Frontal cortex (tissue), 4 donors: ENCODE measurements at places on chromosomes 3 and 15. TPM values are rescaled to one million over a fixed set of nuclear protein-coding genes. Genes with fewer than 3 reads are reported as not detected.

GRCh38 chr3:138351151-138351550 is 2.8 kb downstream of the MRAS start:
- no peak for DNase-seq

DNA sequence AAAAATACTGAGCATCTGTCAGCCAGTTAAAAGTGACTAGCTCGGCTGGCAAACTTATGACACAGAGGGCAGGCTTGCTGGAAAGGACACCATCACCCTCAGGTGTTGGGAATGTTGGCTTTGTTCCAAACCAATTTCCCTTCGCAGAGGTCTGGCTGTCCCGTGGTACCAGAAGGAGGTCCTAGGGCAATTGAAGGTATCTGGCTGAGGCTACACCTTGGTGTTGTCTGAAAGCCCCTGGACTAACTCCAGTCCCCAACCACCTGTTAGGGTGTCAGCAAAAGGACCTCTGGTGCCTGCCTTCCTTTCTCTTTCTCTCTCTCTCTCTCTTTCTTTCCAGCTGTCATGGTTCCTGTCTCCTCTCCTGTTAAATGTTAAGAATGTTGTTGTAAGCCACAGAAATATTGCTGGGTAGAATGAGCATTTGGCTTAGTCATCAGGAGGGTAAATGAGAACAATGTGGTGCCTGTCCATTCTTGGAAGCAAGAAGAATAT is 12.5 kb downstream of the PRR20G start:
- DNase-seq: no peak

DNA sequence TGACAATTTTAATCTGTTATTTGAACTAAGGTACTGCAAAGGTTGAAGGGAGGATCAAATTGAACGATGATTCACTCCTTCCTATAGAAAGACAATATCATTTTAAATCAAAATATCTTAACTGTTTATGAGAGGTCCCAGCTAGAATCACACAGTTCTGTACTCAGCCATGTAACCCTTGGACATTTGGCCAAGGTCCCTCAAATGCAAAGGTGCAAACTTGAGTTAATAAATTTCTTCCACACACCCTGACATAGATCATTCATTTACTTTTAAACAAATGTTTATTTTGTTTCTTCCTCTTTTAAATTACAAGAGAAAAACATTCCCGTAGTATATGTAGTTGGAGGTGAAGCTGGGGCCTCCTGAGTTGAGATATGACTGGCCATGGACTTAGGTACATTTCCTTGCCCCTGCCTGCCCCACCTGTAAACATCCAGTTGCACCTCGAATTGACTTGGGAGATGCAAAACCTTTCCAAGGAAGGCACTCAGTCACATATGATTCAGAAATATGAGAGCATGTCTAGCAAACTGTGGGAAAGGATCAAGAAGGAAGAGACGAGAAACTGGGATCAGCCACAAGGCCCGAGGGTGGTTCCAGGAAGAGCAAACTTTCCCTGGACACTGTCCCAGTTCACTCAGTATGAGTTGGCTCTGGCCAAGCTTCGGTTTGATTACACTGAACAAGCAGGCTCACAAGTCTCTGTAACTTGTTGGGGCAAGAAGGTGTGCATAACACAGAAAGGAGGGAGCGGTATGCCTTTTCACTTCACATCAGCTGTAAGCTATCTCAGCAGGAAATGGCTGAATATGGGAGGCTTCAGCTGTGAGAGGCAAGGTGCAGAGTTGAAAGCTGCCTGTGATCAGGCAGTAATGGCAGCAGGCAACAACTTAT is 6.7 kb downstream of the TNFSF10 start:
- no peak for DNase-seq

DNA sequence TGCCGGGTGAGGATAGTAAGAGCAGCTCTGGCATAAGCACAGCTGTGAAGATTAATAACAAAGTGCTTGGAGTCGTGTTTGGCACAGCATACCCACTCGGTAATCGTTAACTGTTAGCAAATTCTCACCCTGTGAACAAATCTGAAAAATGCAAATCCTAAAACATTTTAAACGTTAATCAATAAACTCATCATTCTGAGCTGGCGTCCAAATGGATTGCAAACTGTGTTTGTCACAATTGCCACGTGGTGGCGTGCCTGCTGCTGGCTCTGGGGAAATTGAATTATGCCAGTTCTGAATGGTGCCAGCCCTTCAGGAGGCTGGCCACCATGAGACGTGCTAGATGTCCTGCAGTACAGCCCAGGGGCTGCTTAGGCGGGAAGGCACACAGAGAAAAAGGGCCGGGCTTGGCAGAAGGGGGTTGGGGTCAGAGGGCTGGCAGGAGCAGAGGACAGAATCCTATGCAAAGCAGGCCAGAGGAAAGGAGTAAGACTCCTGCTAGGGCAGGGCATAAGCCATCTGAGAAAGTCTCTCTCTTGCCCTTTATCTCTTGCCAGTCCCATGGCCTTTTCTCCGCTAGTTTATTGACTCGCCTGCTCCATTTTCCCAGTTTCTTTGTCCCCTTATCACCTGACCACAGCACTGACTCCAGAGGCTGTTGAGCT is 22.1 kb upstream of the POLG start:
- peak; percentile 48 for DNase-seq

- DNase-seq: no peak
Measured at GRCh38 chr15:51677021-51677420, 4.3 kb upstream of the SCG3 start.

The SPINK8 gene
- not detected for total RNA-seq

DNA sequence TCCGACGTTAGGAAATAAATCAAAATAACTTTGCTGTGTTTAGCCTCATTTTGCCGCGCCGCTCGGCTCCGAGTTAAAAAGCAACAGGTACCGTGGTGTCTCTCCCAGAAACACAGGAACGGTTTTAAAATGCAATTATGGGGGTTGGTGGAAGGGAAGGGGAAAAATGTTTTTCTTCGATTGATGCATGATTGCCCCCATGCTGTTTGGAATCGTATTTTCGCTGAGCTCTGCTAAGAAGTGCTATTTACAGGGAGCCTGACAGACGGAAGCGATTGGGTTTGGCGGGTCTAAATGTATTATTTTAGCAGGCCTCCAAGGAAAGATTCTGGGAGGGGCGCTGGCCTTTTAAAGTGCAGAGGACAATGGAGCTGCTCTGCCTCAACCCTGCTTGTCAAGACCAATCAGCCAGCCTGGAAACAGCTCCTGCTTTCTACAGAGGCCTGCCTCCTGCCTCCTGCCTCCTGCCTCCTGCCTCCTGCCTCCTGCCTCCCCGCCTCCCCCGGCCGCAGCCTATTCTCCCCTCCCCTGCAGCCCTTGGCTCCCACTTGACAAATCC is 156.7 kb upstream of the TLE3 start:
- no peak for DNase-seq

The MAP6D1 gene
- total RNA-seq: 3.3 TPM

The EPHA6 gene
- 64.8 TPM for total RNA-seq

The GRIP2 gene
- total RNA-seq: 8.2 TPM

DNA sequence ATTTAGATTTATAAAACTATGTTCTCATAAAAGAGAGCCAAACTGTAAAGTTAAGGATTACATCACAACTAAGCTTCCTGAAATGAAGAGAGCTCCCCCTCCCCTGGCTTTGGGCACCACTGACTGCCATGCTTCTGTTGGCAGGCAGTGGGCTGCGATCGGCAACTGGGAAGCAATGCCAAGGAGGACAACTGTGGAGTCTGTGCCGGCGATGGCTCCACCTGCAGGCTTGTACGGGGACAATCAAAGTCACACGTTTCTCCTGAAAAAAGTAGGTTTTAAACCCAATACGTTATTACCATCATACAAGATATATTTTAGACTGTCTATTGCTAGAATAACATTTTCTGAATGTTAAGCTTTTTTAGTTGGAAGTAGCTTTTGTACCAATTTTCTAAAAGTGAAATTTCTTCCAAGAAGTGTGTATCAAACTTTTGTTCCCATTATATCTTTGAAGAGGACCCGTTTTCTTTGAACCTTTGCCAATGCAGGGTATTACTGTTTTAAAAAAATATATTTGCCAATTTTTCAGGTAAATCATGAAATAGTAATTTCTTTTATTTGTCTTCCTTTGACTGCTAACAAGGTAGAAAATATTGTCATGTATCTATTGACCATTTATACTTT is 184.1 kb downstream of the ADAMTSL3 start:
- no peak for DNase-seq

- DNase-seq: no peak
Measured at GRCh38 chr15:100078511-100079220, 263.1 kb downstream of the ADAMTS17 start.

The PLCB2 gene
- total RNA-seq: 4.1 TPM

- no peak for DNase-seq
Measured at GRCh38 chr3:37741644-37742043, 120.0 kb upstream of the CTDSPL start.

DNA sequence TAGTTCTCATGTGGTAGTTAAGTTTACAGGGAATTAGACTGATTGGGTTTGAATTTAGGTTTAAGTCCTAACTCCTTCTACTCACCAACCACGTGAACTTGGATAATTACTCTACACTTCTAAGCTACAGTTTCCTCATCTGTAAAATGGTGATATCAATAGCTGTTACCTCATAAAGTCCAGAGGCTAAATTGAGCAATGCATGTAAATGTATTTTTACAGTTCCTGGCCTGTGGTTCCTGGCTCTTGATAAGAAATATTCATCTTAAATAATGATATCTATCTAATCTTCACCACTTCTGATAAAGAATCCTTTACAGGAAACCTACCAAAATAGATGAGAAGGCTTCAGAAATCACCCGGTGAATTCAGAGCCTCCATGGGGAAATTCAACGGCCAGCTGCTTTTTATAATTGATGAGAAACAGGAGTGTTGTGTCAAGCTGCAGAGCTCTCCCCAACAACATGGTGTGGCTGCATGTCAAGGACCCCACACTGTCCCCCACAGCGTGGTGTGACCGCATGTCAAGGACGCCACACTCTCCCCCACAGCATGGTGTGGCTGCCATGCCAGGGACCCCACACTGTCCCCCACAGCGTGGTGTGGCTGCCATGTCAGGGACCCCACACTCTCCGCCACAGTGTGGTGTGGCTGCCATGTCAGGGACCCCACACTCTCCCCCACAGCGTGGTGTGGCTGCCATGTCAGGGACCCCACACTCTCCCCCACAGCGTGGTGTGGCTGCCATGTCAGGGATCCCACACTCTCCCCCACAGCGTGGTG is 80.8 kb upstream of the PEX5L start:
- no peak for DNase-seq

The EFCAB12 gene
- 0.41 TPM for total RNA-seq

GRCh38 chr3:52721002-52721729 is 15.3 kb downstream of the SPCS1 start:
- DNase-seq: no peak

DNA sequence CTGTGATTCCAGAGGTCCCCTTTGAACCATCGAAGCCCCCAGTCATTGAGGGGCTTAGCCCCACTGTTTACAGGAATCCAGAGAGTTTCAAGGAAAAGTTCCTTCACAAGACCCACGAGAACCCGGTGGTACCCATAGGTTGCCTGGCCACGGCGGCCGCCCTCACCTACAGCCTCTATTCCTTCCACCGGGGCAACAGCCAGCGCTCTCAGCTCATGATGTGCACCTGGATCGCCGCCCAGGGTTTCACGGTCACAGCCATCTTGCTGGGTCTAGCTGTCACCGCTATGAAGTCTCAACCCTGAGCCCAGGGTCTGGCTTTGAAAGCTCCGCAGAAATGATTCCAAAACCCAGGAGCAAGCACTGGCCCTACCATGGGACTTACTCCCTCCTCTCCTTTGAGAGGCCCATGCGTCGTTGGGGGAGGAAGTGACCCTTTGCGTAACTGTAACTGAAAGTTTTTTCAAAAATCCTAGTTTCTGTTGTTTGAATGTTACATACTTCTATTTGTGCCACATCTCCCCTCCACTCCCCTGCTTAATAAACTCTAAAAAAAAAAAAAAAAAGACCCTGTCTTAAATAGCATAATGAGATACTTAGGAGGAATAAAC is 85.1 kb upstream of the CSPG5 start:
- DNase-seq: no peak

DNA sequence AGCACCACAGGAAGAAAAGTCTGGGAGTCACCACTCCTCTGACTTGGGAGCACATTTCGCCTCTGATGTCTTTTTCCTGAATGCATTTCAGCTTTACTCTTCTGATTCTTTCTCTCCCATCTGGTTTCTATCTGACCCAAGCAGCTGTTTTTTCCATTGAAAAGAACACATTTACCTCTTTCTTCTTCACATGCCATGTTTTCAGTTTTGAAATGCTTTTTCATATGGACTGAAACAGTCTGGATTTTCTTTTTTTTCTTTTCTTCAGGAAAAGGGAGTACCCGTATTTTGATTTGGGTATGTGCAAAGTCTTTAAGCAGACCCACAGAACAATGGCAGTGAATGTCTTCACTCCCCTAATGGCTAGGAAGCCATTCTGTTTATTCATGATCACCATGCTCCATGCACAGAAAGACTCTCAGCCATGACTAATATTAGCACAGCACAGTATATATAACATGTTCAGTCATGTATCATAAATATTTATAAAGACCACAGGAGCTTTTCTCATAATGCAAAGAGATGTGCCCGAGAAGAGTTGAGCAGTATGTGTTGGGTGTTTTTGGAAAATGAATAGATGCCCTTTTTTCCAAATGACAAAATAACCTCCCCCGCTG is 82.7 kb upstream of the LRIG1 start:
- DNase-seq: no peak

- DNase-seq: no peak
Measured at GRCh38 chr15:41921639-41922038, 27.8 kb upstream of the SPTBN5 start.

DNA sequence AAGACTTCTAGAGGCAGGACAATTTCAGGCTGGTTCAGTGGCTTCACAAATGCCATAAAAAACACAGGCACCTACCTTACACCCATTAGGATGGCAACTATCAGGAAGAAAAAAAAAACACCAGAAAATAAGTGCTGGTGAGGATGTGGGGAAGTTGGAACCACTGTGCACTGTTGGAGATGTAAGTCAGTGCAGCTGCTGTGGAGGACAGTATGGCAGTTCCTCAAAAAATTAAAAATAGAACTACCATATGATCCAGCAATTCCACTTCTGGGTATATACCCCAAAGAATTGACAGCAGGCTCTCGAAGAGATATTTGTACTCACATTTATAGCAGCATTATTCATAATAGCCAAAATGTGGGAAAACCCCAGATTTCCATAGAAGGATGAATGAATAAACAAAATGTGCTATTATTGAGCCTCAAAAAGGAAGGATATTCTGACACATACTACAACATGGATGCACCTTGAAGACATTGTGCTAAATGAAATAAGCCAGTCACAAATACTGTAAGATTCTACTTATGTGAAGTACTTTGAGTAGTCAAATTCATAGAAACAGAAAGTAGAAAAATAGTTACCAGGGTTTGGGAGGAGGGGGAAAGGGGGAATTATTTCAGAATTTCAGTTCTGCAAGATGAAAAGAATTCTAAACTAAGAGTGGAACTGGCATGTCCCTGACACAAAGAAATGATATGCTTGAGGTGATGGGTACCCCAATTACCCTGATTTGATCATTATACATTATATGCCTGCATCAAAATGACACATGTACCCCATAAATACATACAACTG is 40.9 kb downstream of the NR1D2 start:
- DNase-seq: no peak

The CMTM8 gene
- total RNA-seq: 0.41 TPM

GRCh38 chr3:39315420-39315819 is 14.1 kb upstream of the CCR8 start:
- no peak for DNase-seq
